ENCODE measurements at places on chromosomes 3 and 15. TPM values are rescaled to one million over a fixed set of nuclear protein-coding genes. Genes with fewer than 3 reads are reported as not detected.

DNA sequence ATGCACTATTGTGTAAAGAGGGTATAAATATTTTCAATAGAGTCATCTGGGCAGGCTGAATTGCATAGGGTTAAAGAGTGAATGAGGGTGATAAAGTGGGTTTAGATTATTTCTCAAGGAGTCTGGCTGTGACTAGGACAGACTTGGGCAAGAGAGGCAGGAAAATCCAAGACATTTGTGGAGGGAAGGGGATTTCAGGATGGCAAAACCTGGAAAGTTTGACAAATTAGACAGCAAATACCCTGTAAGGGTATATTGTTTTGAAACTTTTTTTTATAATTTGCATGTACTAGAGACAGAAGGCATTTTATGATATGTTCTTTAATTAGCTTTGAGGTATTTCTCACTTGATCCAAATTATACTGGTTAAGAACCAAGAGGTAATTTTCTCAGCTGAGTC, 17.1 kb downstream of the HGD start:
- no peak for DNase-seq
- H3K27ac ChIP-seq = no peak overlapping the region
- H3K36me3 ChIP-seq = no peaks in the 10 kb centered on the region

Gene ARPP21
- not detected for total RNA-seq

GRCh38 chr15:58336161-58336560, 95.6 kb upstream of the LIPC start:
- H3K27me3 ChIP-seq = no peaks in the 10 kb centered on the region
- no peaks in the 10 kb centered on the region for H3K36me3 ChIP-seq
- H3K27ac ChIP-seq = no peak overlapping the region
- DNase-seq = no peak
- no peak overlapping the region for H3K4me3 ChIP-seq

GRCh38 chr3:59698091-59698490, 648.3 kb upstream of the CFAP20DC start:
- no peaks in the 10 kb centered on the region for H3K36me3 ChIP-seq
- no peaks in the 10 kb centered on the region for H3K27me3 ChIP-seq
- H3K4me3 ChIP-seq = no peak overlapping the region
- H3K4me1 ChIP-seq = no peaks in the 10 kb centered on the region

DNA sequence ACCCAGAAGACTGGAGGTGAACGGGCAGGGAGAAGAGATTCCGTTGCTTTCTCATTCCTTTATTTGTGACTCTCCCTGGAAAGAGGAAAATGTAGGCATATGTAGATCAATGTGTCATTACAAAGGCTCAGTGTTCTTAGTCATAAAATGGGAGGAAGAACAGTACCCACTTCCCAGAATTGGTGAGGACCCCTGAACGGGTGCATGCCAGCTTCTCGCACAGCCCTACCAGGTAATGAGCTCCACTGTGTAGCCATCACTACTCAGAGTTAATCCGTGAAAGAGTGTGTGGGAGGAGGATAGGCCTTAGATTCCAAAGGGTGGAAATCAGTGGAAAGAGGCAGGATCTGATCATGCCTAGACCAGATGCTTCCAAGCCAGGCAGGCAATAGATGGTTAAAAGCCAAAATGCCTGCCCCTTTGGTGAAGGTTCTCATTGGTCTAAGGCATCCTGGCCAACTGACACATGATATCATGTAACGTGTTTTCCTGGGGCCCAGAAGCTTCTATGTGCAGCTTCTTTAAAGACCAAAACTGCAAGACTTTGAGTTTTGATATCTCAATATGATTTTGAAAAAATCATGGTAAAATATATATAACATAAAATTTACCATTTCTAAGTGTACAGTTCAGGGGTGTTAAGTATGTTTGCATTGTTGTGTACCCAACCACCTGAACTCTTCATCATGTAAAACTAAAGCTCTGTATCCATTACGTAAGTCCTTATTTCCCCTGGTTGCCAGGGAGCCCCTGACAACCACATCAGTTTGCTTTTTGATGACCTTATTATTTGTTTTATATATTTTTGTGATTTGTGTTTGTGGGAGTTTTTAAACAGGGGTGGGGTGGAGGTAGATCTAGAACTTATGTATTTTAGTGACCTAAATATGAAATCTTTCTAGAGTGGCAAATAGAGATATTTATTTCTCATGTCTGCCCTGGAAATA, 402.2 kb upstream of the CFAP20DC start:
- no peaks in the 10 kb centered on the region for H3K36me3 ChIP-seq
- H3K27me3 ChIP-seq = no peaks in the 10 kb centered on the region
- no peak overlapping the region for H3K27ac ChIP-seq
- no peak overlapping the region for H3K4me3 ChIP-seq

Gene AADAC
- not detected for total RNA-seq

GRCh38 chr15:75171408-75171807, 30.3 kb upstream of the C15orf39 start:
- no peak overlapping the region for H3K27ac ChIP-seq
- H3K36me3 ChIP-seq = no peaks in the 10 kb centered on the region
- H3K4me1 ChIP-seq = peaks cover 14% of the 10 kb centered on the region
- H3K4me3 ChIP-seq = no peak overlapping the region

Gene NANOGP8
- not detected for total RNA-seq

- H3K27me3 ChIP-seq = no peaks in the 10 kb centered on the region
- no peak overlapping the region for H3K4me3 ChIP-seq
- no peak for DNase-seq
- no peaks in the 10 kb centered on the region for H3K36me3 ChIP-seq
Observed at GRCh38 chr15:86322629-86323028, 243.0 kb downstream of the AGBL1 start.

GRCh38 chr3:149605902-149606301, 51.9 kb downstream of the WWTR1 start:
- peaks cover 65% of the 10 kb centered on the region for H3K4me1 ChIP-seq
- no peak overlapping the region for H3K4me3 ChIP-seq
- no peak overlapping the region for H3K27ac ChIP-seq
- no peaks in the 10 kb centered on the region for H3K36me3 ChIP-seq
- no peaks in the 10 kb centered on the region for H3K27me3 ChIP-seq

DNA sequence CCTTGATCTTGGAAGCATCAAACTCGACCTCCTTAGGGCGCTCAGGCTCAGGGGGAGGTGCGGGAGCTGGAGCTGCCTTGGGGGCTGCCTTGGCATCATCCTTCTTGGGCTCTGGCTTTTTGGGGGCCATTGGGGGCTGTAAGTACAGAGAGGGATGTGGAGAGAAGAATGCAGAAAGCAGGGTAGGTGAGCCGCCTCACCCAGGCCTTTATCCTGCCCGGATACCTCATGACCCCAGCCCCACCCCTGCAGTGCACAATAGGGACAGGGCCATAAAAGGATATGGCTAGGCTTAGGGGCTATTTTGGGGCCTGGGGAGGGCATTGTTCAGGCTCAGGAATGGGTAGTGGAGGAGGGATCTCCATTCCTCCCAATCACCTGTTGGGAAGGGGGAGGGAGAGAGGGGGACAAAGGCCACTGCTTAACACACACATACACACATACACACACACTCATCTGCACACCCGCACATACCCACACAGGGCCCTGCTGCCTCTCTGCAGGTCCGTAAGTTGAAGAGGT, at the start of gene MYL3:
MYL3 (minus strand) TSS at position 184 of the 522 bp plus-strand sequence; CDS start at position 130, 54 bp downstream.
- H3K36me3 ChIP-seq = no peaks in the 10 kb centered on the region
- H3K4me3 ChIP-seq = no peak within 1 kb of the TSS
- no peaks in the 10 kb centered on the region for H3K27me3 ChIP-seq
- DNase-seq = no peak
- peaks cover 34% of the 10 kb centered on the region for H3K4me1 ChIP-seq

Gene PLA2G4E
- total RNA-seq = not detected

Gene TIMP4
- 73.9 TPM for total RNA-seq

Gene UTS2B
- 0.81 TPM for total RNA-seq

GRCh38 chr3:155047672-155048071, 32.4 kb upstream of the MME start:
- no peak for DNase-seq
- H3K27ac ChIP-seq = no peak overlapping the region
- H3K36me3 ChIP-seq = no peaks in the 10 kb centered on the region
- H3K27me3 ChIP-seq = no peaks in the 10 kb centered on the region

DNA sequence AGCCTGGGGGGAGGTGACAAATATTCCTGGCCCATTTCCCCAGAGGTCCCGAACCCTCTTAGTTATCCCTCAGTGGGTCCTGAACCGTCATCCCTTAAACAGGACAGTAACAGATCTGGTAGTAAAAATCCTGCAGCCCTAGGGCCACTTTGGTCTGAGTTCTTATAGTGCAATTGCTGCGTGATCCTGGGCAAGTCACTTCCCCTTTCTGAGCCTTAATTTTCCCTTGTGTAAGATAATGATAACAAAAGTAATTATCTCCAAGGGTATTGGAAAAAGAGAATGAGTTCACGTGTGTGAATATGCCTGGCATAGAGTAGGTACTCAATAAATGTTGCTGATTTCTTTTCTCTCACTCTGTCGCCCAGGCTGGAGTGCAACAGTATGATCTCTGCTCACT, 2.9 kb upstream of the JAGN1 start:
- DNase-seq = no peak
- peaks cover 10% of the 10 kb centered on the region for H3K4me1 ChIP-seq
- no peaks in the 10 kb centered on the region for H3K36me3 ChIP-seq
- no peak overlapping the region for H3K27ac ChIP-seq
- H3K4me3 ChIP-seq = no peak overlapping the region

DNA sequence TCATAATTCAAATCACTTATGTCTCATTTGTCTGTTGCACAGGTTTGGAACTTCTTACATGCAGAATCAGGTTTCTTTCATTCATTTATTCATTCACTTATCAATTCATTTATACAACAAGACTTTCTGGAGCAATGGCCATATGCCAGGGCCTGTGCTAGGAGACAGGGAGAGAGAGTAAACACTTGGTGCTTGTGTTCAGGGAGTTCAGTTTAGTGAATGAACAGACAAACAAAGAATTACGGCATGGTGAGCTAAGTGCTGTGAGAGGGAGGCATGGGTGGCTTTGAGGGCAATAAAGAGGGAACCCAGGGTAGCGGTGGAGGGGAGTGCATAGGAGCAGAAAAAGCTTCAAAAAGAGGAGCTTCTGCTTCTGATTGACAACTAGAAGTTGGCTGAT, 8.5 kb upstream of the IREB2 start:
- H3K36me3 ChIP-seq = no peaks in the 10 kb centered on the region
- no peak for DNase-seq
- H3K4me3 ChIP-seq = no peak overlapping the region
- H3K27ac ChIP-seq = no peak overlapping the region
- no peaks in the 10 kb centered on the region for H3K27me3 ChIP-seq

Gene SLTM
- total RNA-seq = 50.9 TPM

- DNase-seq = no peak
- H3K27me3 ChIP-seq = peaks cover 3% of the 10 kb centered on the region
- H3K4me3 ChIP-seq = no peak overlapping the region
Observed at GRCh38 chr15:91129436-91129835, 29.4 kb downstream of the SV2B start.

GRCh38 chr3:126208606-126209256, 28.3 kb upstream of the ALDH1L1 start:
- no peaks in the 10 kb centered on the region for H3K36me3 ChIP-seq
- H3K4me1 ChIP-seq = peaks cover 36% of the 10 kb centered on the region
- H3K27me3 ChIP-seq = no peaks in the 10 kb centered on the region
- peak overlapping the region; percentile 36 for H3K4me3 ChIP-seq
- peak overlapping the region; percentile 89 for H3K27ac ChIP-seq

All from thoracic aorta (tissue), 2 donors.